KG1 (cell line): ENCODE measurements at places on chromosomes 3 and 15.

GRCh38 chr15:68314563-68314962 is 37.0 kb downstream of the FEM1B start:
- no peak for DNase-seq

- no peak for DNase-seq
These were observed 175.0 kb upstream of the PFN2 start for GRCh38 chr3:150145659-150146058.

DNA sequence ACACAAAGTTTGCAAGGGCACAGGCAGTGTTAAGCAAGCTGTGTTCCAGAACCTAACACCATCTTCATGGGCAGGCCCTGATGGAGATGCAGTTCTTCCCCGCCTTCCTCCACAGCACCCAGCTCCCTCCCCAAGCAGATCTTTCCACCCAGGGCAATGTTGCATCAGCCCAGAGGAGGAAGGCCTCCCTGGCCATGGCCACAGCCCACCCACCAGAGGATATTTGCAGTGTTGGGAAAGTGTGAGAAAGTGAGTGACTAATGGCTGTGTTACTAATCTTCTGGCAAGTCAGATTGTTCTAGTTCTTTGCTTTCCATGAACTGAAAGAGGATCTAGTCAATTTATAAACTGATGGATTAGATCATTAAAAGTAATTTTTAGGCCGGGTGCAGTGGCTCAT is 42.0 kb upstream of the ATP10A start:
- no peak for DNase-seq

- DNase-seq: no peak
These were observed 161.4 kb upstream of the POU1F1 start for GRCh38 chr3:87437765-87438164.

GRCh38 chr15:56640549-56640948 is 92.8 kb downstream of the ZNF280D start:
- no peak for DNase-seq

DNA sequence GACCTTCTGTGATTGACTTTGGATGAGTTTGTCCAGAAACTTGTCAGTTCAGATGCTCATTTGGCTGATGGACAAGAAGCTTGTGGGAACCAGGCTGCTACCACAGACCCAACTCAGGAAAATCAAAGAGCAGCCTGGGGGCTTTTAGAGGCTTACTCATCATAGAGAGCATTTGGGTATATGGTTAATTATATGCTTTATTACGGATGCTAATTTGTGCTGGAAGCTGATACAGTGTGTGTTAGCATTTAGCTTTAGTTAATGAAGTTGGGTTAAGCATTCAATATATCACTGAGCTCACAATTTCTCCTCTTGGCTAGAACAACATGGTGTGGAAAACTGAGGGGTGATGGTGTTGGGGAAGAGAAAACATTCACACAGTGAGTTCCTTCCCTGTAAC is 664.2 kb upstream of the CFAP20DC start:
- no peak for DNase-seq

DNA sequence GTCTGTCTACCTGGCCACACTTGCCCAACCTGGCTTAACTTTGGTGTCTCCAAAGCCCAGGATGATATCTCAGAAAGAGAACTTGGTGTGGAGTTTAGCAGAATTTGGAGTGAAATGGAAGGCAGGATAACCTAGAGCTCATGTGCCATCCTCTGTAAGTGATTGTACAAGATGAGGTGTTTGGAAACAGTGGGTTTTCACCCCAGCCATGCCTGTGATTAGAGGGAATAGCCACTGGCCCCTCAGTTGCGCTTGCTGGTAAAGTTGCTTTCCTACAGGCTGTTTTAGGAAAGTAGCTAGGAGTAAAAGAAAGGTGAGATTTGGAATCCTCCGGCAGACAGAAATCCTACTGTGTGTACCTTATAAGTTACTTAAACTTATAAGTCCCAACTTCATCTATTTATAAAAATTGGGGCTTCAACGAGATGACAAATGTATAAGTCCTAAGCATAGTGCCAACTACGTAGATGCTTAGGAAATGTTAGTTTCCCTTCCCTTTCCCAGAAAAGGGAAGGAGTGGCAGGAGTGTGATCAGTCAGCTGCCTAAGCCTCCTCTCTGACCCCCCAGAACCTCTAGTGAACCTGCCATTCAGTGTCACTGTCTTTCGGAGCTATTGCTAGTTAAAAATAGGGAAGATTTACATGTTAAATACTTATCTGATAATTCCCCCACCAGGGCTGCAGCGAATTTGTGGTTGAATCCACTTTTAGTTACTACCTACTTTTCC is 13.4 kb upstream of the BMF start:
- DNase-seq: no peak

- no peak for DNase-seq
These were observed 3.6 kb downstream of the CHDH start for GRCh38 chr3:53842436-53843194.

GRCh38 chr3:106758459-106758858 is 618.8 kb upstream of the CCDC54 start:
- no peak for DNase-seq

DNA sequence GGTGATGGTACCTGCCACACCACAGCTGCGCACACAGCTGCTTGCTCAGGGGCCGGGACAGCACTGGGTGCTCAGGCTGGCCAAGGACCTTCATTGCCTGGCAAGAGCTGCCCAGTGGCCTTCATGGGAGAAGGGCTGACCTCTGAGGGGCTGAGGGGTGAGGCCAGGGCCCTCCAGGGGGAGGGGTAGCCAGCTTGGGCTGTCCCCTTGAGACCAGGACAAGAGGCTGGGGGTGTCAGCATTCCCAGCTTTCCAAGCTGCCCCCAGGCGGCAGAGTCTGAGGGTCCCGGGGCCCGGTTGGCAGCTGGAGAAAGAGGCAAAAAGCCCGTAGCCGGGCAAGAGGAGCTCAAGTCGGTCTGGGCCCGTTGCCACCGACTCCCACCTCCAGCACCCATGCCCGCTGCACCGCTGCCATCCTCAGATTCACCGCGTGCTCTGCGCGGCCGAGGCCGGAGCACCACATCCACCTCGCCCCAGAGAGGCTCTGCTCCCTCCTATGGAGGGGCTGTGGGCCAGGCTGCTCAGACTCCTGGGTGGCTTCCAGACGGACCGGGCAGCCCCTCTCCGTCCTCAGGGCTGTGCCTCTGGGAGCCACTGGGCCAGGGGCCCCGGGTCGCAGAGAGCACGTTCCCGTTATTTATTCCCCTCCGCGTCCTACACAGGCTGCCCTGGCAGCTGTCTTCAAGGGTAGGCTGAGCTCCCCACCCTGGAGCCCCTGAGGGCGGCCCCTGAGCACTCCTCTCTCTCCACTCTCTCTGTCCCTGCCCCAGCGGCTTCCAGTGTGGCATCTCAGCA is 51.5 kb downstream of the PLXNA1 start:
- DNase-seq: no peak

GRCh38 chr3:137103739-137104138 is 146.0 kb downstream of the IL20RB start:
- no peak for DNase-seq

DNA sequence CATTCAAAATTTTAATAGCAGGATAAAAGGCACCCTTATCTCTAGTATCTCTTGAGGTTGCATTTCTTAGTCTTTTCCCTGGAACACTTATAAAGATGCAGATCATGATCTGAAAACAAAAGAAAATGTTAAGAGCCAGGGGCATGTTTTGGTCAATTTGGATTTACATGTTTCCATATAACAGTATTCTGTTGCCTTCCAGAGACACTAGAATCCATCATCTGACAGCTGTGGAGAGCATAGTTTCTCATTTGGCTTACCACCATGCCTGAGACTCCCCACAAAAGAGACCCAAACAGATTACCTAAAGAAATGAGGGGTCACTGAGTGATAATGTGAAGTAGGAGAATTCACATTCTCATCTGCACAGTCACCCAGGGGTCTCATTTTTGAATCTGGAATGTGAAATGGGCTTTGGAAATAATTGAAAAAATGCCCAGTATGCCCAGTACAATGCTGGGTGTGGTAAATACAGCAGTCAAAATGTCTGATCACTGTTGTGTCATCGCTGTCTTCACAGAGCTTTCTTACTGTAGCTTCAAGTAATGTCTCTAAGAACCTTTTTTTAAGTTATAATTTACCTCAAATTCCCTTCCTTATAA is 79.9 kb upstream of the ZBTB20 start:
- no peak for DNase-seq

- DNase-seq: no peak
These were observed 190.6 kb upstream of the ARPP21 start for GRCh38 chr3:35448681-35449080.

DNA sequence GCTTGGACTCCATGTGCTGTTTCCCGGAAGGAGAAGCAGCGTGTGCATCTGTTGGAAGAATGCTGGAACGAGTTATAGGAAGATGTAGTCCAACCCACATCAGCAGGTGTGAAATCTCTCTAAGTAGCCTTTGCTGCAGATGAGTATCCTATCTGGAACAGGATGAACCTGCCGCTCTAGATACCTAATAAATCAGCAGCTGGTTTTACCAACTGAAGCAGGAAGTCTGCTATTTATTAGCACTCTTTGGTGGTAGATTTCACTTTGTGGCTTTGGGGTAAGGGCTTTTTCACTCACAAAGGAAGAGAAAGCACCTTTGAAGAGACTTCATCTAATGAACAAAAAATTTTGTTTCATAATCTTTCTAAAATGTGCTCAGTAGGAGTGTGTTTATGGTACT is 66.4 kb downstream of the DCUN1D1 start:
- DNase-seq: no peak

GRCh38 chr3:45778761-45779201 is 17.6 kb downstream of the SLC6A20 start:
- DNase-seq: no peak

GRCh38 chr3:186108106-186108940 is 566 bp downstream of the ETV5 start:
- DNase-seq: no peak

- DNase-seq: no peak
These were observed 86.8 kb downstream of the LSM3 start for GRCh38 chr3:14265246-14265962.

DNA sequence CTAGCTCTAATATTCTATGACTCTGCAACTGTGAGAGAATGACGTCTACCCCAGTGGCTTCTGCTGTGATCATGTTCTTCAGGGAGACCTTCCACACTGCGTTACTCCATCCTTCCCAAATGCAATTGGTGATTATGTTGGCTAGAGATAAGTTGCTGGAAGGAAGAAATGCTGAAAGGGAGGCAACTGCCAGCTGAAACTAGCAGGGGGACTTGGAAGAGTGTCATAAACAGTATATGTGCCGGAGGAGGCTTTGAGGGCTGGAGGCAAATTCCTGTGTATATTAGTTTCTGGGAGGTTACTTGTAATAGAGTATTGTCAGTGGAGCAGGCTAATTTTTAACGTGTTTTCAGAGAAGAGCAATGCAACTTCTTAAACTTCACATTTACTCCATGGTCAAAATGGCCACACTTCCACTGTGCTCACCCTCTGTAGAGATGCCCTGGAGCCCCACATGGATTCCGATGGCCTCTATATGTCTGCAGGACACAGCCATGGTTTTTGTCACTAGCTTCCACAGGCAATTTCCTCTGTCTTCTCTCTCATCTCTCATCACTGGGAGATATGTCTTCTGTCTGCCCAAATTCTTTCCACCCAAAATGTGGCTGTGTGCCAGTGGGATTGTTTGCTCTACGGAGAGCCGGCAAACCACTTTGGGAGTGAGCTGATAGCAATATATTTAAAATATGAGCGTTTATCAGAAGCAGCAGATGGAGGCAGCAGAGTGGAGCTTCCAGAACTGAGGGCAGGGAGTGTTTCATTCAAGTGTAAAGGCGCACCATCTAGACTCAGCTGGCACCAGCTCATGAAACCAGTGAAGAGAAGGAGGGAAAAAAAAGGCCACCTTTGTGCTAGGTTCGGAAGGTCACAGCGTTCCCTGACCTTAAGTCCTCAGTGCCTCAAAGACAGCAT is 13.3 kb upstream of the CD47 start:
- DNase-seq: no peak

DNA sequence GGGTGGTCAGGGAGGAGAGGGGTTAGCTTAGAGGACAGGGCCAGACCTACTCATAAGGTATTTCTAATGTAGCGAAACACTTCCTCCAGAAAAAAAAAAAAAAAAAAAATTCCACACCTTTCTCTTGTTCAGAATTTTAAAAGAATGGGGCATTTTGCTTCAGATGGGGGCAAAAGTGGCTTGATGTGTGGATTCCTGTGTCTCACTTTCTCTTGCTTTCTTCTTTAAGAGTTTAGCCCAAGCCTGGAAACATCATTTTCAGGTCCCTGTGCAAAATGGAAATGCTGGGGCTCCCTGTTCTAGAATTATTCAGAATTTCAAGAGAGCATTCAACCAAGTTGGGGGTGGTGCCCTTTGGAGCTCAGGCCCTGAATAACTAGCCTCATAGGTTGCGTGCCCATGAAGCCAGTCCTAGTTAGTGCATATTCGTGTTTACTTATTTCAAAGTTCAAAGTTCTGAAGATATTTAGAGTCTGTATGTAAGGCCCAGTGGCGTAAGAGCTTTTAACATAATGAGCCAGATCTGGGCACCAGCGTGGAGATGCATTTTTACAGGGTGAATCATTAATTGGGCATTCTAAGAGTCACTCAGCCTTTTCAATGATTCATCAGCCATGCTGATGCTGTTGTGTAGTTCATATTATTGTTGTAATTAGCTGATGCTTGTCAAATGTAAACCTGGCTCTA is 104.5 kb downstream of the RPLP1 start:
- DNase-seq: no peak

DNA sequence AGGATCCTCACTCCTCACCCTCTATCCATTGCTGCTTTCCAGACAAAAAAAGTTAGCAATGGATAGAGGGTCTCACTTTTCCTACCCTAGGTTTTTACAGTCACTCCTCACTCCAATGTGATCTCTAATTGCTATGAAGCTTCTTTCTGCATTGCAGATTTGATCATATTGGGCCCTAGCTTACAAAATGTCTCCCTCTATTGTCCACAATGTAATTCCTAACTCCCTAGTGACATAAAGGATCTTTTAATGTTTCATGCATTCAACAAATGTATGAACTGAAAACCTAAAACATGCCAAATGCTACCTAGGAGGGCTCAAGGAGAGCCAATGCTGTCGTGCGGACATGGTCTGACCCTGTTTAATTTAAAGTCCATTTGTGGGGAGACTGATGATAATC is 234.8 kb downstream of the CADM2 start:
- DNase-seq: no peak

DNA sequence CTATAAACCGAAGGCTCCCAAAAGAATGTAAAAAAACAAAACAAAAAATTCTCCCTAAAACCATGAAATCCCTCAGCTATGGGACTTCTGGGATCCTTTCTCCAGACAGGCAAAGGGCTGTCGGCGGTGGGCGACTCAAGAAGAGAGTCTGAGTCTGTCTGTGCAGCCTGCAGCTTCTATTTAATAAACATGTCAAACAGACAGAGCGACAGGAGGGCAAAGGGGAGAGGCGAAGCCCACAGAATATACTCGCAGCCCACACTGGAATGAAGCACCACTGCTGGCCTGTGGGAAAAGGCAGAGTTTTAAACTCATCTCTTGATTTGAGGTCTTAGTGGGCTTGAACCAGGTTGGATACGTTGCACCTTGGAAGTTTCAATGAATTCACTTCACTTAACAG is 40.2 kb downstream of the ISL2 start:
- no peak for DNase-seq

GRCh38 chr3:6523043-6523442 is 337.9 kb upstream of the GRM7 start:
- no peak for DNase-seq
